Activated T-helper 17 cell treated with anti-CD3 and anti-CD28 coated beads, Interleukin-2, amount 50 U/mL, for 72 hours (primary cell): ENCODE measurements at places on chromosomes 6 and 20. TPM values are rescaled to one million over a fixed set of nuclear protein-coding genes. Genes with fewer than 3 reads are reported as not detected.

GRCh38 chr6:156953479-156954146 is 176.4 kb downstream of the ARID1B start:
- peaks cover 39% of the 10 kb centered on the region for H3K4me1 ChIP-seq
- H3K4me3 ChIP-seq: peak overlapping the region; percentile 38
- peak; percentile 25 for ATAC-seq
- no peaks in the 10 kb centered on the region for H3K27me3 ChIP-seq

ERMARD gene
- 25.5 TPM for total RNA-seq

DNA sequence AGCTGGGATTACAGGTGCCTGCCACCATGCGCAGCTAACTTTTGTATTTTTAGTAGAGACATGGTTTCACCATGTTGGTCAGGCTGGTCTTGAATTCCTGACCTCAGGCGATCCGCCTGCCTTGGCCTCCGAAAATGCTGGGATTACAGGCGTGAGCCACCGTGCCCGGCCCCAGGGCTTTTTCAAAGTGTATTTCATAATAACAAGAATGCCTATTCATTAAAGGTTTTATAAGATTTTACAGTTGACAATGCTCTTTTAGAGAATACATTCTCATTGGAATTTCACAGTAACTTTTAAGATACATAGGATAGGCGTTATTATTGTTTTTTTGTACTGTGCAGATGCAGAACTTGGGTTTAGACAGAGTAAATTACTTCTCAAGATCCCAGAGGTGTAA is 52.6 kb upstream of the PTPRK start:
- no peak for ATAC-seq
- H3K27me3 ChIP-seq: peaks cover 4% of the 10 kb centered on the region
- H3K36me3 ChIP-seq: no peaks in the 10 kb centered on the region
- no peaks in the 10 kb centered on the region for H3K4me1 ChIP-seq
- H3K4me3 ChIP-seq: no peak overlapping the region

CEP57L1 gene
- total RNA-seq: 20.9 TPM

PAQR8 gene
- 9.2 TPM for total RNA-seq

DNA sequence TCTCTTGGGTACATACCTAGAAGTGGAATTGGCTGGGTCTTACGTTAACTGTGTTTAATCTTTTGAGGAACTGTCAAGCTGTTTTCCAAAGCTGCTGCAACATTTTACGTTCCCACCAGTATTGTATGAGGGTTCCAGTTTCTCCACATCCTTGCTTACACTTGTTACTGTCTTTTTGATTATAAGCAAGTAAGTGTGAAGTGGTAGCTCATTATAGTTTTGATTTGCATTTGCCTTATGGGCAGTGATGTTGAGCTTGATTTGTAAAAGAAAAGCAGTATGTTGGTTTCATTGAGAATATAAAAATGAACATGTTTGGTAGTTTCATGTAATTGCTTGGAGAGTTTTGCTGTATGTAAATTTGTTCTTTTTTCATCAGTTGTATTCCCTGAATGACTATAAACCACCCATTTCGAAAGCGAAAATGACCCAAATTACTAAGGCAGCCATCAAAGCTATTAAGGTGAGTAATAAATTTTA is 40.4 kb downstream of the SCAF8 start:
- peak overlapping the region; percentile 70 for H3K4me3 ChIP-seq
- peaks cover 25% of the 10 kb centered on the region for H3K4me1 ChIP-seq
- H3K27ac ChIP-seq: peak overlapping the region; percentile 82
- peak; percentile 88 for ATAC-seq
- no peaks in the 10 kb centered on the region for H3K27me3 ChIP-seq
- H3K36me3 ChIP-seq: peaks cover 53% of the 10 kb centered on the region

- H3K4me3 ChIP-seq: no peak overlapping the region
- no peak overlapping the region for H3K27ac ChIP-seq
- no peaks in the 10 kb centered on the region for H3K27me3 ChIP-seq
- no peak for ATAC-seq
- peaks cover 41% of the 10 kb centered on the region for H3K4me1 ChIP-seq
- H3K36me3 ChIP-seq: no peaks in the 10 kb centered on the region
Observed at GRCh38 chr6:133958791-133959190, 5.8 kb downstream of the TBPL1 start.

- H3K4me3 ChIP-seq: no peak overlapping the region
- H3K27me3 ChIP-seq: peaks cover 5% of the 10 kb centered on the region
- ATAC-seq: no peak
- H3K36me3 ChIP-seq: no peaks in the 10 kb centered on the region
- no peak overlapping the region for H3K27ac ChIP-seq
- H3K4me1 ChIP-seq: no peaks in the 10 kb centered on the region
Observed at GRCh38 chr20:39878809-39879208, 810.2 kb downstream of the MAFB start.

HLA-C gene
- total RNA-seq: 620 TPM

DNA sequence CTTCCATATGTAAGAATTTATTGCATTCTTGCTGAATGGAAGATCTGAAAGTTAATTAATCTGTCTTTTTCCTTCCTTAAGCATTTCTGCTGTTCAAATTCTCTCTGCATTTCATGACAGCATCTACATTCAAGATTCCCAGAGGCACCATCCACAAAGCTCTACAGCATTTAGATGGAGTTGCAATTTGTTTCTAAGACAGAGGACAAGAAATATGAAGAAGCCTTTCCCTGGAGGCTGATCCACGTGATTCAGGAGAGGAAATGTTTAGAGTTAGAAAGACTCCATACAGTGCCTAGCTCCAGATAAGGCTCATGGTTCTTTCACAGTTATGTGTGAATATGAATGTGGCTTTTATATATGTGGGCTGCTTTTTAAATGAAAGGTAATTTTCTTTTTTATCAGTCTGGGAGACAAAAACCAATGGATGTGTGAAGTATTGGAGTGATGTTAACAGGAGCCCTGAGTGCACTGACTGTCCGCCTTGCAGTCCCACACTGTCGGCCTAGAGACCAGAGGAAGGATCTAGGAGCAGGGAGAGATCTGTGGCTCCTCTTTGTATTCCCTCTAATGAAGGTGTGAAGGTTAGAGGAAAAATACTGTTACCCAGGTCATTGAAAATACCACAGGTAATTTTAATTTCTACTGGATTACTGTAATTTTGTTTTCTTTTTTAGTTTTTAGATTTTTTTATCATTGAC is 686.6 kb upstream of the GJE1 start:
- ATAC-seq: no peak
- H3K4me3 ChIP-seq: no peak overlapping the region
- H3K27ac ChIP-seq: no peak overlapping the region
- no peaks in the 10 kb centered on the region for H3K4me1 ChIP-seq

RAB32 gene
- not detected for total RNA-seq

GRCh38 chr20:57991211-57991881 is 237.1 kb downstream of the ANKRD60 start:
- H3K27ac ChIP-seq: no peak overlapping the region
- no peaks in the 10 kb centered on the region for H3K4me1 ChIP-seq
- ATAC-seq: peak; percentile 85
- H3K4me3 ChIP-seq: no peak overlapping the region
- peaks cover 13% of the 10 kb centered on the region for H3K27me3 ChIP-seq

GRCh38 chr6:105322499-105323225 is 80.2 kb downstream of the PREP start:
- H3K4me3 ChIP-seq: no peak overlapping the region
- ATAC-seq: no peak
- no peak overlapping the region for H3K27ac ChIP-seq
- no peaks in the 10 kb centered on the region for H3K27me3 ChIP-seq
- peaks cover 89% of the 10 kb centered on the region for H3K36me3 ChIP-seq

CGA gene
- not detected for total RNA-seq

CAP2 gene
- not detected for total RNA-seq

OLIG3 gene
- 3.5 TPM for total RNA-seq

DNA sequence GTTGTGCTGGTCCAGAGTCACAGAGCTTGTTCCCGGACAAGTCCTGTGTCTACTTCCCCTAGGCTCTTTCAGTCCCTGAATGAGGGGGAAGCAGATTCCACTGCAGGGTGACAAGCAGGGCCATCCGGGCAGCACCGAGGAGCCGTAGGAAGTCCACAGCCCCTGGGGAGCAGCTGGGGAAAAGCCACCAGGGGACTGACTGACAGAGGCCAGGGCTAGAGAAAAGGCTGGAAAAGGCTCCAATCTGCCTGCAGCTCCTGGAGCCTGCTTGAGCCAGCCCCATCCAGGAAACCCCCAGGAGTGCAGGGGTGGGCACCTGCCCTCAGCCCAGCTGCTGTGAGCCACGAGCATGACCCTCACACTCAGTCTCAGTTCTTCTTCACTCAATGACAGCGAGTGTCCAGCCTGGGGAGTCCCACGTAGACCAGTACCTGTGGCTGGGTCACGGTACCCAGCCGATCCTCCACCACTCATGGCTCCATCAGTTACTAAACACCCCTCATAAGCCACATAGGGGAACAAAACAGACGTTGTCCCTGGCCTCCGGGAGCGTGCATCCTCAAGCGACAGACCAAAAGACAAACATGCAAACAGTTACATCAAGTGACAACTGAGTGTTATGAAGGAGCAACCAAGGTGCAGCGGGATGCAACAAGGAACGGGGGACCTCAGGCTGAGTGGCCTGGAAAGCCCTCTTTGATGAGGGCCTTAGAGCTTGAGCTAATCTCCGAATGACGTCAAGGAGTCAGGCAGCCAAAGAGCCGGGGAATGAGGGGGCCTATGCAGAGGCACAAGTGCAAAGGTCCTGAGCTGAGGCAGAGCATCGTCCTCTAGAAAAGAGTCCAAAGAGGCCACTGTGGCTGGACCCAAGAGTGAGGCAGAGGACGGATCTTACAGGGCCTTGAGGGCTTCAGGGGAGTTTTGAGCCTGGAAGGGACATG is 24.8 kb upstream of the VSTM2L start:
- ATAC-seq: no peak
- H3K4me3 ChIP-seq: no peak overlapping the region
- peaks cover 15% of the 10 kb centered on the region for H3K36me3 ChIP-seq
- H3K4me1 ChIP-seq: no peaks in the 10 kb centered on the region
- no peak overlapping the region for H3K27ac ChIP-seq

GRCh38 chr20:35791821-35792220 is 20.0 kb downstream of the PHF20 start:
- peaks cover 21% of the 10 kb centered on the region for H3K36me3 ChIP-seq
- H3K4me1 ChIP-seq: peaks cover 11% of the 10 kb centered on the region
- peak; percentile 84 for ATAC-seq
- peak overlapping the region; percentile 6 for H3K4me3 ChIP-seq
- peak overlapping the region; percentile 71 for H3K27ac ChIP-seq

- H3K4me1 ChIP-seq: no peaks in the 10 kb centered on the region
- no peaks in the 10 kb centered on the region for H3K27me3 ChIP-seq
- peaks cover 98% of the 10 kb centered on the region for H3K36me3 ChIP-seq
- no peak overlapping the region for H3K4me3 ChIP-seq
- H3K27ac ChIP-seq: peak overlapping the region; percentile 25
Observed at GRCh38 chr20:35125753-35126152, 21.4 kb downstream of the EDEM2 start.

DNA sequence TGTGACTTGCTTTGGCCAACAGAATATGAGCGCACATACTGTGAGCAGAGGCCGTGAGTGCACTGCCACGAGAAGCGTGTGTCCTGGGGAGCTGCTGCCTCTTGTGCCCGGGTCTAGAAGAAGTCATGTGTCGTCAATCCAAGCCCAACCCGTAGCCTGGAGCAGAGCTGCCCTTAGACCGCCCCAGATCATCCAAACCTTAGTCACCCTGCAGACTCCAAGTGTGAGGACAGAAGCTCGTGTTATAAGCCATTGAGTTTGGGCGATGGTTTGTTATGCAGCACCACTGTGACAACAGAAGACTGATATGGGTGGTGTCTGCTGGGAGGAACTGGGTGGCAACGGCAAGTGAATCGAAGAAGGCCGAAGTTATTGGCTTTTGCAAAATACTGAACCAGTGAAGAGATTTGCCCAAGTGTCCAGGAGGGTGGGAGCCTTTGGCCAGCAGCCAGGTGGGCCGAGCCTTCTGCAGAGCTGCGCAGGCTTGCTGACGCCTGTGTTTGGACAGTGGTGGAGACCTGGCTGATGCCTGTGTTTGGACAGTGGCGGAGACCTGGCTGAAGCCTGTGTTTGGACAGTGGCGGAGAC is 101.3 kb upstream of the SULF2 start:
- H3K4me1 ChIP-seq: no peaks in the 10 kb centered on the region
- no peak overlapping the region for H3K27ac ChIP-seq
- no peaks in the 10 kb centered on the region for H3K27me3 ChIP-seq
- no peak overlapping the region for H3K4me3 ChIP-seq
- no peak for ATAC-seq

GRCh38 chr6:132161283-132161682 is 210.1 kb upstream of the CCN2 start:
- H3K27me3 ChIP-seq: peaks cover 11% of the 10 kb centered on the region

DNA sequence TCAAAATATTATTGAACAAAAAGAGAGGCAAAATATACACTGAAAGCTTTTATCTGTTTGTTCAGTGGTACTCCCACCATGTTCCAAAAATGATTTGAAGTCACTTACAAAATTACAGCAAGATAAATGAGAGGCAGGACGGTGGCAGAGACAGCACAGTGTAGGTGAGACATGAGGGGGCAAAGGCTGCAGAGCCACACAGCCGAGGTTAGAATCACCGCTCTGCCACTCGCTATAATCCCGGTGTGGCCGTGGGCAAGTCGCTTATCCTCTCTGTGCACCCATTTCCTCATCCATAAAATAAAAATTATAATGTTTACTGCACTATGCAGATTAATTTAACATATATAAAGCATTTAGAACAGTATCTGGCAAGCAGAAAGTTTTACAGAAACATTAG is 140.1 kb upstream of the BEND6 start:
- H3K27ac ChIP-seq: no peak overlapping the region
- H3K4me3 ChIP-seq: no peak overlapping the region
- H3K27me3 ChIP-seq: no peaks in the 10 kb centered on the region
- no peaks in the 10 kb centered on the region for H3K4me1 ChIP-seq

DNA sequence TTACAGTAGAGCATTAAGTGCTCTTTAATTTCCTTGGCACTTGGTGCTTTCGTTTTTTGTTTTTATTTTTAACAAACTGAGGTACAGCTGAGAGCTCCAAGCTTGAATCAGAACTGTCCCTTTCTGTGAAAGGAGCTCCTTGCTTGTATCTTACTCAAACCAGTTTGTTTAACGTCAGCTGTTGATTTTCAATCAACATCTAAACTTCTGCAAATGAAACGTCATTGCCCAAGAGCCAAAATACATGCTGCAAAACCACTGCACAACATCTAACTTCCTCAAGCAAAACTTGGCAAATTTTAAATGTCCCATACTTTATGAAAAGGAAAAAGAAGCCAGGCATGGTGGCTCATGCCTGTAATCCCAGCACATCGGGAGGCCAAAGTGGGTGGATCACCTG is 15.2 kb downstream of the VNN2 start:
- ATAC-seq: no peak
- no peak overlapping the region for H3K4me3 ChIP-seq
- H3K4me1 ChIP-seq: no peaks in the 10 kb centered on the region
- no peak overlapping the region for H3K27ac ChIP-seq

BPI gene
- total RNA-seq: not detected

BTBD3 gene
- total RNA-seq: 2.1 TPM

GRCh38 chr20:51712501-51713212 is 55.5 kb downstream of the ATP9A start:
- no peak overlapping the region for H3K4me3 ChIP-seq
- H3K27me3 ChIP-seq: peaks cover 26% of the 10 kb centered on the region
- no peak for ATAC-seq
- H3K27ac ChIP-seq: no peak overlapping the region
- H3K4me1 ChIP-seq: peaks cover 10% of the 10 kb centered on the region

- H3K4me3 ChIP-seq: no peak overlapping the region
- ATAC-seq: no peak
- H3K27ac ChIP-seq: no peak overlapping the region
- H3K27me3 ChIP-seq: peaks cover 4% of the 10 kb centered on the region
- no peaks in the 10 kb centered on the region for H3K4me1 ChIP-seq
Observed at GRCh38 chr20:17709361-17710293, 9.9 kb downstream of the BANF2 start.

NELFE gene
- total RNA-seq: 63.6 TPM

- H3K4me3 ChIP-seq: no peak overlapping the region
- H3K27ac ChIP-seq: no peak overlapping the region
- H3K27me3 ChIP-seq: no peaks in the 10 kb centered on the region
Observed at GRCh38 chr6:78031228-78031627, 378.4 kb downstream of the MEI4 start.

PPP1R11 gene
- 50.8 TPM for total RNA-seq
